Tibial nerve (tissue), 4 donors: ENCODE measurements at places on chromosomes 16 and 17. TPM values are rescaled to one million over a fixed set of nuclear protein-coding genes. Genes with fewer than 3 reads are reported as not detected.

DNA sequence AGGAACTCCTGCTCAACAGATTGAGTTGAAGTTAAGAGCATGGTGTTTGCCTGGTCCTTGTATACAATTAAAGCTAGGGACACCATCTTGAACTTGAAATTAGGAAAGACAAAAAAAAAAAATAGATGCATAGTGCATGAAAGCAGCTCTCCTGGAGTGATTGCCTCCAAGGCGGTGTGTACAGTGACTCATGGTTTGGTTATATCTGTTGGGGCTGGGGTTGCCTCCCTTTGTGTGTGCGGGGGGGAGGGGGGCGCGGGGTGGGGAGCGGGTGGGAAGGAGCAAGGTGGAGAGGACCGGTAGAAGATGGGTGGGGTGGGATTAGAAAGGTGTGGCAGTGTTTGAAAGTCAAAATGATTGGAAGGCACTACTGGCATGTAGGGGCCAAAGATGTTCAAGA lies 3.4 kb downstream of the TMED6 start:
- no peak for DNase-seq

DNA sequence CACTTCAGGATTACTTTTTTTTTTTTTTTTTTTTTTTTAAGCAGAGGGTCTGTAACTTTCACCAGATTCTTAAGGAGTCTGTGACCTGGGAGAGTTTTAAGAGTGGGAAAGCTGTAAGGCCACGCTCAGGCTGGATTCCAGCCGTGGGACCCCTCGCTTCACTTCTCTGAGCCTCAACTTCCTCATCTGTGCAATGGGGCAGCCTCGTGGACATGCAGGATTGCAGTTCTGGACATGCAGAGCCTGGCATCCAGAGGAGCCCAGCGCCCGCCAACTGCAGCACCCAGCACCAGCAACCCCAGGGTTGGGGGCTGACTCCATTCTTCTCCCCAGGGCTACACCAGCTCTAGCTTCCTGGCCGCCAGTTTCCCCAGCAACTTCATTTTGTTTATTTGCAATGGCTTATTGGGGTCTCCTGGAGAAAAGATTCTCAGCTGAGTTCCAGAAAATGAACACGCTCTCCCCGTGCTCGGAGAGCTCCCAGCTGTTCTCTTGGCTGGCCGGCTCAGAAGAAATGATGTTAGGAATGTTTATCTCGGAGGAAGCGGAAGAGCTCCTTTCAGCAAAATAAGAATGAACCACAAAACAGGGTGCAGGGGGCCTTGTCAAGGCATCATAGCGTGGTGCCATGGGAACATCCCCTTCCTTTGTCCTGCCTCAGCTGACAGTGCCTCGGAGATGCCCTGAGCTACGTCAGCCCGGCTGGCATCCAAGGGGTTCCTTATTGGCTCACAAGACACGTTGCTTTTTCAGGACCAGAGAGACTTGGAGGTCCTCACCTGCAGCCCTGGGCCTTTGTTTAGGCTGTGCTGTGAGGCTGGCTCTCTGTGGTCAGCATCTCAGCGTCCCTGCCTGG lies 22.9 kb upstream of the ZCCHC14 start:
- no peak for DNase-seq

- no peak for DNase-seq
Measured at GRCh38 chr16:78496189-78496588, 396.7 kb downstream of the WWOX start.

GRCh38 chr17:82740906-82741759 lies 5.7 kb downstream of the FN3K start:
- DNase-seq: no peak

GRCh38 chr17:45384789-45385262 lies 47.8 kb downstream of the ARHGAP27 start:
- no peak for DNase-seq

DNA sequence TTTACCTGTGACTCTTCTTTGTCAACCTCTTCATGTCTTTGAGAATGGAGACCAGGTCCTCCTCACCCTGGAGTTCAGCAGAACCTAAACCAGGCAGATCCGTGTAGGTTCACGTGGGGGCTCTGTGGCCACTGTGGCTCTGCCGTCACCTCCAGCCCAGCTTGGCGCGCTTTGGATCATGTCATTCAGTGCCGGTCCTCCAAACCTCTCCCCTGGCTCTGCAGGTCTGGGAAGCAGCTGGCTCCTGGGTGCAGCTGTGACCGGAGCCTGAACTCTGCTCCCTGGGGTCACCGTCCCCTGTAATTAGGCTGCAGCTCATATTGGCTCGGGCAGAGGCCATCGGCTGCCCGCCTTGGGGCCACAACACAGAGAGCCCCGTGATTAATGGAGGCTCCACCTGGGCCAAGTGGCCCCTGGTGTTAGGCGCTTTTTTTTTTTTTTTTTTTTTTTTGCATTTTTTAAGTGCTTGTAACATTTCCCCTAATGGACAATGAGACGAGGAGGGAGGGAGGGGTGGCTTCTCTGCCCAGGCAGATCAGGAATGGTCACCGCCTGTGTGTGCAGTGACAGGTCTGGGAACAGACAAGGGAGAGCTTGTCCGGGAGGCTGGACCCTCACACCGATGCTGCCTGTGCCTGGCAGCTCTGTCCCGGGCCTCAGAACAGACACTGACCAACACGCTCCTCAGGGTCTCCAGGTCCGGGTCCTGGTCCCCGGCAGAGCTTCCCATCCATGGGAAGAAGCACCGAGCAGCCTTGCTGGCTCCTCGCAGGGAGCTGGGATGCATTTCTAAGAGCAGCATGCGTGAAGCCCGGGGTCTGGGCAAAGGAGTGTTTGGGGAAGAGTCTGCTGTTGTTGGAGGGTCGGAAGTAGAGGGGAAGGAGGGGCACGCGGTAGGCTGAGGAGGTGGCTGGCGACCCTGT lies 247.9 kb downstream of the SEC14L1 start:
- DNase-seq: no peak

- DNase-seq: no peak
Measured at GRCh38 chr17:39400547-39401411, 647 bp downstream of the FBXL20 start.

DNA sequence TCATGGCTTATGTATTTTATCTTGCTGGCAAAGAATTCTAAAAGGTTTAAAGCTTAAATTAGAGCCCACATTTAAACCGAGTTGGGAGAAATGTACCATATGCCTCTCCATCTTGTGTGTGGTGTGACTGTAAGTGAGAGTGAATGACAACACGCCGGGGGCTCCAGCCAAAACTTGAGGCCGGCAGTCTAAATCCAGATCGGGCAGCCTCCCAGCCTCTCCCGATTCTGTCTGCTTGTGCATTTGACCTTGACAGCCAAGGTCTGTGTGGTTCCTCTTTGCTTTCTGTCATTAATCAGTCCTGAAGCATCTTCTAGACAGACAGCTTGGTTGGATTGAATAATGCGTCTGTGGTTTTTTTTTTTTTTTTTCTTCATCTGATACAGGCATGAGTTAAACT lies 1093.2 kb upstream of the EEF2KMT start:
- no peak for DNase-seq

DNA sequence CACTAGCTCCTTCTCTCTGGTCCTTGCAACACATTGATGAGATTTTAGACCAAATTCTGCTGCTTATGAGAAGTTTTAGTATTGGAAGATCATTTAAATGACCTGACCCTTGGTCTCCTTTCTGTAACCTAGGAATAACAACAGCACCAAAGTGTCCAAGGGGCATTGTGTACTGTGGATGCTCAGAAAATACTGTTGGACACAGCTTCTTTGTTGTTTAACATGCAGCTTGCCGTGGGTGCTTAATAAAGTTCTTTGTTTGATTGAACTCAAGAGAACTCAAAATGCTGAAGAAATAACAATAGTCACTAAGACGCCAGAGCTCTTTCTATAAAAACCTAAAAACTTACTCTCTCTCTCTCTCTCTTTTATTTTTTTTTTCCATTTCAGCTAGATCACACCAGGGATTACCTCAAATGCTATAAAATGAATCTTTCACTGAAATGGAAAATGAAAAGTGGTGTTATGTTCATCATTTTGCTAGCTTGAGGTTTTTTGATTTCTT lies 548.9 kb upstream of the CDH8 start:
- no peak for DNase-seq

- no peak for DNase-seq
Measured at GRCh38 chr17:58932956-58933355, 173.7 kb downstream of the TRIM37 start.

- DNase-seq: no peak
Measured at GRCh38 chr17:82960419-82961271, 118.8 kb upstream of the METRNL start.

DNA sequence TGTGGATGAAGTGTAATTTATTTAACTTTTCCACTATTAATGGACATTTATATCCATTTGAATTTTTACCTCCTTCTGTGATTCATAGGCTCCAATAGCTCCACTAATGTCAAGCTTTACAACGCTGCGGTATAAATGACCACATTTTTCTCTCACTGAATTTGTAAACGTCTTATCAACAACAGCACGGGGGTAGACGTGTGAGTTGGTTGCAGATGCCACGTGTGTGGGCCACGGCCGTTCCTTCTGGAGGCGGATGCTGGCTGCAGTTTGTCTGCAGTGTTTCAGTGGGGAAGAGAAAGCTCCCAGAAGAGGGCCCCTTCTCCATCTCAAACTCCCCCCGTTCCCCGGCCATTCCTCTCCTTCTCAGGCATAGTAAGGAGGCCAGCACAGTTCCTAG lies 68.2 kb upstream of the XYLT1 start:
- no peak for DNase-seq

GRCh38 chr16:84040823-84041820 lies 1.5 kb downstream of the SLC38A8 start:
- DNase-seq: peak; percentile 23

DNA sequence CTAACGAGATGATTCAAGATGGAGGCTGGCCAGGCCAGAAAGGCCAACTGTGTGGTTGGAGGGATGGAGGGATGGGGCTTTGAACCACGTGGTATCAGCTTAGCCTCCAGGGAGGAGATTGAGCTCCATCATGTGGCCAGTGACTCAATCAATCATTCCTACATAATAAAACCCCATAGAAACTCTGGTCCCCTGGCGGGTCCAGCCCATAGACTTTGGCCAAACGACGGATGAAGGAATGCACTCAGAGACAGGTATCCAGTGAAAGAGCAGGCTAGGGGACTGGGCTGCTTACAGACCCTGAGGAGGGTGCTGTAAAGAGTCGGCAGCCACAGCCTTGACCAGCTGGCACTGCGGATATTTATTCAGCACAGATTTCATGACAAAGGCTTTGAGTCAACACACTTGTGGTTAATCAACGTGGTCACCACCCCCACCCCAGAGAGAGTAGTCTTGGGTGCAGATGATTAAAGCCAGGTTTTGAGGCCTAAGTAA lies 308.7 kb upstream of the TNRC6C start:
- no peak for DNase-seq

DNA sequence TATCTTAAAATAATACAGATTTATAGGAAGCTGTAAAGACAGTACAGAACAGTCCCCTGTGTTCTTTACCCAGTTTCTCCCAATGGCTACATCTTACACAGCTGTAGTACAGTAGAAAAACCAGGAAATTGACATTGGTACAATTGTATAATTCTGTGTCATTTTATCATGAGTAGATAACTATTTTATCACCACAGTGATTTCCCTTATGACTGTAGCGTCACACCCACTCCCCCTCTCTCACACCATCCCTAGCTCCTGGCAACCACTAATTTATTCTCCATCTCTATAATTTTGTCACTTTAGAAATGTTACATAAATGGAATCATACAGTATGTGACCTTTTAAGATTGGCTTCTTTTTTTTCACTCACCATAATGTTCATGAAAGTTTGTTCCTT lies 30.9 kb downstream of the CLTC start:
- DNase-seq: no peak

Gene SNX20
- 5.1 TPM for total RNA-seq

Gene CLEC3A
- total RNA-seq: not detected

Gene AP1G1
- total RNA-seq: 100 TPM

Gene CHD9NB
- total RNA-seq: 7.6 TPM

Gene CHRNE
- 1.5 TPM for total RNA-seq

Gene MYH1
- total RNA-seq: 0.39 TPM

Gene PPY
- not detected for total RNA-seq

Gene SKAP1
- 2.0 TPM for total RNA-seq

Gene HBA2
- total RNA-seq: 10.1 TPM

Gene AP2B1
- total RNA-seq: 77.7 TPM

Gene ZFPM1
- total RNA-seq: 0.59 TPM

Gene PGAP3
- total RNA-seq: 14.2 TPM

Gene GCGR
- 1.8 TPM for total RNA-seq
